OCI-M1 (cell line): ENCODE measurements at places on chromosomes 6 and 20.
A peak's percentile ranks its signal among the peaks of the same experiment; 100 is the strongest.

DNA sequence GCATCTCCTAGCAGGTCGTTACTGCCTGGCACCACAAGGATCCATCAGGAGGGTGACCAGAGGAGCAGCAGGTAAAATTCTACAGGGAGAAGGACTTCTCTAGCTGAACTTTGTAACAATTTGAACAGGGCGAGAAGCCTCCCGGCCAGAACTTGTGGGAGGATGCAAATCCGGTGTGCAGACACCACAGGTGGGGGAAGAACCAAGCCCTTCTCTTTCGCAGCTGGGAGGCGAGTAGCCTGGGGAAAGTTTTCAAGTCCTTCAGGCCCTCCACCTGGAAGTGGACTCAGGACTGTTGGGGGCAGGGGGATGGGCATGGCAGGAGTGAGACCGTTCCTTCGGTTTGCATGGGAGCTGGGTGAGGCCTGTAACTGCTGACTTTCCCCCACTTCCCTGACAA, 42.7 kb upstream of the FAM210B start:
- no peak for DNase-seq

GRCh38 chr6:90294614-90294988, 2.0 kb downstream of the BACH2 start:
- no peak for DNase-seq

GRCh38 chr20:4607287-4607713, 114.4 kb upstream of the PRND start:
- DNase-seq: peak; percentile 80

DNA sequence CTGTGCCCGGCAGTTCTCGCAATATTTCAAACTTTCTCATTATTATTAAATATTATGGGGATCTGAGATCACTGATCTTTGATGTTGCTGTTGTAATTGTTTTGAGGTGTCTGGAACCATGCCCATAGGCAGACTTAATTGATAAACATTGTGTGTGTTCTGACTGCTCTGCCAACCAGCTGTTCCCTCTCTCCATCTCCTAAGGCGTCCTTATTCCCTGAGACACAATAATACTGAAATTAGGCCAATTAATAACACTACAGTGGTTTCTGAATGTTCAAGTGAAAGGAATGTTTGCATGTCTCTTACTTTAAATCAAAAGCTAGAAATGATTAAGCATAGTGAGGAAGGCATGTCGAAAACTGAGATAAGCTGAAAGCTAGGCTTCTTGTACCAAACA, 7.6 kb downstream of the MAPK14 start:
- no peak for DNase-seq

GRCh38 chr20:59154317-59155013, 9.2 kb upstream of the ZNF831 start:
- DNase-seq: no peak

GRCh38 chr6:47034926-47035325, 7.2 kb downstream of the ADGRF1 start:
- peak; percentile 28 for DNase-seq

- DNase-seq: no peak
These were observed 7.7 kb upstream of the HTR1B start for GRCh38 chr6:77470983-77471382.

DNA sequence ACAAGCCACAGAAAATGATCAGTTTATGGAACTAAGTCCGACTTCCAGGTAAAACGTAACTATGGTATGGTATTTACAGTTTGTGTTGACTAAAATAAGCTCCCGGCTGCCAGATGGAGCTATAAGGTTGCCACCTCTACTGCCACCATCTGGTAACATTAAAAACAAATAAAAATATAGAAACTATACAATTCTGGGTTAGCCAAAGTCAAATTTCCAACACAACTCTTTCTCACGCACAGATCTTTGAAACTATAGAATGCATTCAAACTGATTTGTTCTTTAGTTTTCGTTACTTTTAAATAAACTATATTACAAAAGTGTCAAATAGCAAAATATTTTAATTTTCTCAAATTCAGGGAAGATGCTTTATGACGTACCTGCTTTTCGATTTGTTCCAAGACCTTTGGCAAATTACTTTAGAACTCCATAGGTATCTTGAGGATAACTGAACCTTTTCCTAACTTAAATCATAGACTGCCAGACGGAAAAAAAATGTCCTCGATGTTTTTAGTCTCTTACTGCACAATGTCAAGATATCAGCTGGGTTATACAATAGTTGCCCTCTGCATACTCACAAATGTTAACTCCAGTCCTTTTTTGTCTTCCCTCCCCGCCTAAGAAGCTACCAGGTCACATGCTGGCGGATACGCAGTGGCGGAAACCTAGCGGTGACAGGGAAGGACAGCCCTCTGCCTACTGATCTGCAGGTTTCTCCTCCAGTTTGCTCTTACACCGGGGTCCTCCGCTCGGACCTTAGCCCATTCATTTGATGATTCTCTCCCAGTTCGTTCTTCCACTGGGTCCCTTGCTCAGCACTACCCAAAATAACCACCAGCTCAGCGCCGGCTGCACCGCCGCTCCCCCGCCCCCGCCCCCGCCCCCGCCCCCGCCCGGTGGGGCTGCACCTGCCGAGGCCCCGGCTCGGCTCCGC, 888 bp downstream of the SLC17A5 start:
- DNase-seq: peak; percentile 91

- DNase-seq: no peak
These were observed 374.6 kb upstream of the JARID2 start for GRCh38 chr6:14871221-14871620.

- no peak for DNase-seq
These were observed 207.6 kb downstream of the ANKRD60 start for GRCh38 chr20:58020656-58021454.

DNA sequence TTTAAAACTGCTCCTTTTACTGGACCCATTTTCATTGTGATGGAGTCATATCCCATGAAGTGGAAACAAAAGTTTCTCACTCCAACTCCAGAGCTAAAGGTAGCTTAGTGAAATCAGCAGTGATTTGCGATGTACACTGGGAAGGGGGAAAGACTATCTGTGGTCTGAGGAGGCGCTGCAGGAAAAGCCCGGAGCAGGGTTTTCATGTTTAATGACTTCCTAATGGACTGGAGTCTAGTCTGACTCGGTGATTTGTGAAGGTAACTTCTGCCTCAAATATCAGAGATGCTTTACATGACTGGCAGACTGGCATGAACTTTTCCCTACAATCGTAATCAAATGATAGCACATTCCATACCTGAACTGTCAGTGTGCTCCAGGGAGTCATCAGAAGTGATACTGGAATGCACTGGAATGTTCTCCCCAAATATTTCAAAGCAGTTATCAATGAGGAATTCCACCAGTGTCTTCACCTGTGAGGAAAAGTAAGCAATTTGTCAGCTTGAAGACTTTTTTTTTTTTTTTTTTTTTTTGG, 7.0 kb downstream of the TAGAP start:
- no peak for DNase-seq

GRCh38 chr6:3260772-3261517, 2.2 kb downstream of the PSMG4 start:
- no peak for DNase-seq

DNA sequence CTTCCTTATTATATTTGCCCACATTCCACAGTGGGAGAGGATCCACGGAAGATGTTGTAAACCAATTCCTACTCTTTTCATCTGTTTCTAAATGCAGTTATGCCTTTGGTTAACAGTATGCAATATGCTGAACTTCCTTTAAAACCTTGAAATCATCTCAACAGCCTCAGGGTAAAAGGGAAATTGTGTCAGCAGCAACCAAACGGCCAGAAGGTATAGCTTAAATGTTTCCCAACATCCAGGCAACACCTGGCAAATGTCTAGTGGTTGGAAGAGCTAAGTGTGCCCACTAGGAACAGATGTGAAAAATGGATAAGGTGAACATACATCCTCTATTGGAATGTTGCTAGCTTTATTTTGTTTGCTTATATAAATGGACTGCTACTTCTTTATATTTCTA, 164.8 kb downstream of the FAXC start:
- DNase-seq: no peak

DNA sequence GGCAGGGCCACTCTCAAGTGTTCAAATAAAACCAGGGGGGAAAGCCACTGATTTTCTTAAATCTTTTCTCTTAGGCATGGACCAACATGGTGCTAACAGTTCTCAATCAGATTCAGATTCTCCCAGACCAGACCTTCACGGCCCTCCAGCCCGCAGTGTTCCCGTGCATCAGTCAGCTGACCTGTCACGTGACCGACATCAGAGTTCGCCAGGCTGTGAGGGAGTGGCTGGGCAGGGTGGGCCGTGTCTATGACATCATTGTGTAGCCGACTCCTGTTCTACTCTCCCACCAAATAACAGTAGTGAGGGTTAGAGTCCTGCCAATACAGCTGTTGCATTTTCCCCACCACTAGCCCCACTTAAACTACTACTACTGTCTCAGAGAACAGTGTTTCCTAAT, 41.5 kb upstream of the SMIM28 start:
- DNase-seq: peak; percentile 79

GRCh38 chr6:9984607-9985006, 430.3 kb downstream of the TFAP2A start:
- no peak for DNase-seq

- no peak for DNase-seq
These were observed 43.8 kb downstream of the CEP57L1 start for GRCh38 chr6:109139109-109139508.

GRCh38 chr20:35556871-35557270, 15.0 kb downstream of the ERGIC3 start:
- no peak for DNase-seq

DNA sequence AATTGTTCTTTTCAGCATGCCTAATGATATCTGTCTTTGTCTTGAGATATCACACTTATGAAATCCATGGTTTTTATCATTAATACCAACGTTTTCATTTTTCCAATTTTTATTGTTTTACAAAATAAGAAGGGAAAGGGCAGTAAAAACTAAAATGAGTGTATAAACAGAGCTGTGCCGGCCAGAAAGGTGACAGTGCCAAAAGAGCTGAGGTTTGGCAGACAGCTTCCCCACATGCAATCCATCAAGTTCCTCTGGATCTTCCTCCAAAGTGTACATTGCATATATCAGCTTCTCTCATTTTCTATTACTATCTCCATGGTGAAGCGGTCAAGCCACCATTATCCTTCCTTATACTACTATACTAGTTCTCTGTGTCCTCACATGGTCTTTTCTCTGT, 10.1 kb upstream of the TMEM244 start:
- DNase-seq: no peak
